ENCODE measurements at places on chromosomes 2 and 18.

- DNase-seq, result no peak
These were observed 29.8 kb downstream of the RNMT start for GRCh38 chr18:13756261-13756660.

GRCh38 chr2:46643493-46643892 is 164.1 kb downstream of the TMEM247 start:
- DNase-seq, result no peak

DNA sequence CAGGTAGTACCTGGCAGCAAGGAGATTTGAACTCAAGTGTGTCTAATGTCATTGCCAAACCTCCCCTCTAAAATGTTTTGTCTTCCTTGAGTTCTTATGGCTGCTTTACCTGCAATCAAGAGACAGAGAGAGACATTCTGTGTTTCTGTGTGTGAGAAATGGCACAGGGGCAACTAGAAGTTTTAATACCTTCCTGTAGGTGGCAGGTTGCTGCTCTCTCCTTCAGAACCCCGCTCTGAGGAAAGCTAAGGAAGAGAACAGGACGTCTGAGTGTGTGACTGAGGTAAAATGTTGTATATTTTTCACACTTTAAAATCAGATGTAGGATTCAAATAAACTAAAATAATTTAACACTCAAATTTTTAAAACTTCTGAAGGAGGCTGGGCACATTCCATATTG is 19.2 kb downstream of the DTNA start:
- no peak for DNase-seq

- no peak for DNase-seq
These were observed 1.6 kb downstream of the EHD3 start for GRCh38 chr2:31235504-31235902.

- DNase-seq, result no peak
These were observed 1.3 kb upstream of the LYPD1 start for GRCh38 chr2:132671151-132671835.

- no peak for DNase-seq
These were observed 134.5 kb downstream of the ASB1 start for GRCh38 chr2:238561230-238561629.

DNA sequence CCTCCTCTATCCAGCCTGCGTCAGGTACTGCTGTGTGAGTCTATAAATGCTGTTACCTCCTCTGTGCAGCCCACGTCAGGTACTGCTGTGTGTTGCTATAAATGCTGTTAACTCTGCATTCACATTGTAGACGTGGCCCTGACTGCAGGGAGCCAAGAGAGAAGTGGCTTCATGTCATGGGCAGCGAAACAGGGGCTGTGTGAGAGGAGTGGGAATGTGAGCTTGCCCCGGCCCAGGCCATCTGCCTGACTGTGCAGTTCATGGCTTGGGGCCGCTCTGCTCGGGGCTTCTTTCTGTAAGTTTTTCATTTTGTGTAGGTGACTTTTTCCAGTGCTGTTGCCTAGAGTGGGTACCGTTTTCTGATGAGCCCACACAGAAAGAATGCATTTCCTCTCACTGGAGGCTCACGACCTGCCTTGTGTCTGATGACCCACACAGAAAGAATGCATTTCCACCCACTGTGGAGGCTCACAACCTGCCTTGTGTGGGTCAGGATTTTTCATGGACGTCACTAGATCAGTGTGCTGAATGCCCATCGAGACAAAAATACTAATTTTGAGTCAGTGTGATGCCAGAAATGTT is 104.5 kb downstream of the SNTG2 start:
- no peak for DNase-seq

DNA sequence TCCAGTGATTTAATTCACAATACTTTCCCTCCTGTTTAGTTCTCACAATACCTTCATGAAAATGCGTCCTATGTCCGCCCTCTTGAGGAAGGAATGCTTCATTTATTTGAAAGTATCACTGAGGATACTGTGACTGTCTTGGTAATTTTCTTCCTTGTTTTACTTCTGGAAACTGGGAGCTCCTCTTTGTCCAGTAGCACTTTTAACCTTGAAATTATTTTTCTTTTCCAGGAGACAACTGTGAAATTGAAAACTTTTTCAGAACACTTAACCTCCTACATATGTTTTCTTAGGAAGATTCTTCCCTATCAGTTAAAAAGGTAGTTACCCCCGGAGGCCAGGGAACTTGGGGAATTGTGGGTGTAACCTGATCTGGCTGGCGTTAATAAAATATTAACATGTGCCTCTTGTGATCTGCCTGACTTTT is 58.9 kb upstream of the STON1 start:
- DNase-seq, result no peak

DNA sequence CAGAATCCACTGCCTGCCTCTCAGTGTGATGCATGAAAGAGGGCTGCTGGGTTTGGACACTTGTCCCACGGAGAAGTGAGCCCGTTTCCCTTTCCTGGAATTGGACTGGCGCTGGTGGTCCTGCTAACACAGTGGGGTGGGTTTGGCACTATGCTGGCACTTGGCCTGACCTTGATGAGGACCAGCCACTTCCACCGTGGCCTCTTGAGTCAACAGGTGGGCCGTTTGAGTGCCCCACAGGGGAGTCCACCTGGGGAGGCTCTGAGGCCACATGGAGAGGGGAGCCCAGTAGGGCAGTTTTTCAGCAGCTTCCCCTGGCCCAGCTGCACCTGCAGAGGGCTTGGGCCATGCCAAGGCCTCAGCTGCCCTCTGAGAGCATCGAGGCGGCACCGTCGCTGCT is 56.5 kb downstream of the MBP start:
- DNase-seq, result no peak

GRCh38 chr2:34069604-34070003 is 470.5 kb upstream of the FAM98A start:
- no peak for DNase-seq

DNA sequence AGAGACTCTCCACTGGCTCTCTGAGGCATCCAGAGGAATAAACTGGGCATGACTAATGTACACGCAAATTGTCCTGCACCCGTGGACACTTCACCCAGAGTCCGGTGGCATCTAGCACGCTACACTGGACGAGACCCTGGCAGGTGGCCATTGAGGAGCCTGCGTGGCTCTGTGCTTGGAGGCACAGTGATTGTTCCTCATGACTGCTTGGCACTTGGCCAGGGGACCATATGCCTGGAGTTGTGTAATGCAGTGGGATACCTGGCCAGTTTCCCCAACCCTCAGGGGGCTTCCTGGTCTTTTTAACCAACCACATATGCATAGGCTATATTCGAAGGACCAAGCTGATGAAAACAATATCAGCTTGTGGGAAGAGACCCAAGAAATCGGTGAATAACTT is 66.6 kb downstream of the MTCL1 start:
- DNase-seq, result no peak

DNA sequence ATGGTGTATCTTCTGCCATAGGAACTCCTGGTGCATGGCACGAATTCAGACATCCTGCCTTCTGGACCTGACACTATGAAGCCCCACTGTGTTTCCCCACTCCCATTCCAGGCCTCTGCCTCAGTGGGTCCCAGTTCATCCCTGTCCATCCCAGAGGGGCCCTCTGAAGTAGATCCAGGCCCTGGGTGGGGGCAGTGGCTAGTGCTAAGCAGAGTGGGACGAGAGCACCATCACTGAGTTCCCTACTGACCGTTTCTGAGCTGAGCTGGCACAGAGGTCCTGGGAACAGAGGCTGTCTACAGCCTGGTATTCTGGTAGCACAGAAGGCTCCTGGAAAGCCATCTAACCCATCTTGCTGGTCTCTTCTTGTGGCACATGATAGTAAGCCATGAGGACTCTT is 54.0 kb downstream of the ATOH8 start:
- no peak for DNase-seq

DNA sequence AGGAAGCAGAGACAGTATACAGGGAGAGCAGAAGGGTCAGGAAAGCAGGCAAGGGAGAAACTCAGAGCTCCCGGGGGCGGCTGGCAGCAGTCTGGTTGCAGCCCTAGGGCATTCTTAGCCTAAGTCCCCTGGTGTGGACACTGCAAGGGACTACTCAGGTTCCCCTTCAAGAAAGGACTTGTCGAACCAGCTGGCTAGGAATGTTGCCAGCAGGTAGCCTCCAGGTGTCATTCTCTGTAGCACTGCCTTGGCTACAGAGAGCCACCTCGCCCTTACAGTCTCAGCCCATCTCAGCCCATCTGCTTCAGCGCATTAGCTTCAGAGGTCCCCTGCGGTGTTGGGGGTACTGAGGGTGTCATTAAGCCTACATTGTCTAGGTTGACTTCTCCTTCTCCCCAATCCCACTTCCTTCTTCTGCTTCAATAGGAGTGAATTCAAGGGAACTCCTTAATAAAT is 11.3 kb upstream of the TMSB10 start:
- DNase-seq, result no peak

GRCh38 chr2:74554820-74555531 is 456 bp downstream of the DOK1 start:
- DNase-seq, result peak; percentile 28

DNA sequence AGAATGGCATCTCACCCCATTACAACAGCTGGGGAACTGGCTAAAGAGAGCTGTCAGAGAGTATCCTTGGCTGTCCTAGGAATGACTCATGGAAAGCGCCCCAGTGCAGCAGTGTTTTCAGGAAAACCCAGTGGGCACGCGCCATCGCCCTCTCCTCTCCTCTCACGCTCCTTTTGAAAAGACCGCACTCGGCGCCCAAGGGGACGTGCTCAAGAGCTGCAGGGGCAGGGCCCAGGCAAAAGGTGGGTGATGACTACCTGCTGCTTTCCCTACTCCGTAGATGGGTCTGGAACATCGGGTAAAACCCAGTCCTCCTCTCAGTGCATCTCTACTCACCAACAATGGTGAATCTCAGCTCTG is 68.1 kb downstream of the EMILIN2 start:
- no peak for DNase-seq

- no peak for DNase-seq
These were observed 80.9 kb downstream of the AQP4 start for GRCh38 chr18:26784599-26784998.

- no peak for DNase-seq
These were observed 11.6 kb upstream of the GREB1L start for GRCh38 chr18:21230436-21230835.

DNA sequence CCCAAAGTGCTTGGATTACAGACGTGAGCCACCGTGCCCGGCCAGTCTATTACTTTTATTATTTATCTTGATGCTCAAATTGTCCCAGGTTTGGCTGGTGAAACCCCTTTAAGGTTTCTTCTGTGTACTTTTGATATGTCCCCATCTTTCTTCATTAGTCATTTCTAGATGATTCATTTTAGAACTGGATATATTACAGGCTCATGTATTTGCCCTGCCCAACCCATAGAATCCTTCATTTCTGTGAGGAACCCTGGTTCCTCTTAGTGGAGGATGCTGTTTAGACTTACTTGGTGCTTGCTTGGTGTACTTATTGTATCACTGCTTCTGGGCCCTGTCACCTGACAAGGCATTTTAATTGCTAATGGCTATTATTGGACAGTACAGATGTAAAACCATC is 40.1 kb downstream of the KCMF1 start:
- no peak for DNase-seq

DNA sequence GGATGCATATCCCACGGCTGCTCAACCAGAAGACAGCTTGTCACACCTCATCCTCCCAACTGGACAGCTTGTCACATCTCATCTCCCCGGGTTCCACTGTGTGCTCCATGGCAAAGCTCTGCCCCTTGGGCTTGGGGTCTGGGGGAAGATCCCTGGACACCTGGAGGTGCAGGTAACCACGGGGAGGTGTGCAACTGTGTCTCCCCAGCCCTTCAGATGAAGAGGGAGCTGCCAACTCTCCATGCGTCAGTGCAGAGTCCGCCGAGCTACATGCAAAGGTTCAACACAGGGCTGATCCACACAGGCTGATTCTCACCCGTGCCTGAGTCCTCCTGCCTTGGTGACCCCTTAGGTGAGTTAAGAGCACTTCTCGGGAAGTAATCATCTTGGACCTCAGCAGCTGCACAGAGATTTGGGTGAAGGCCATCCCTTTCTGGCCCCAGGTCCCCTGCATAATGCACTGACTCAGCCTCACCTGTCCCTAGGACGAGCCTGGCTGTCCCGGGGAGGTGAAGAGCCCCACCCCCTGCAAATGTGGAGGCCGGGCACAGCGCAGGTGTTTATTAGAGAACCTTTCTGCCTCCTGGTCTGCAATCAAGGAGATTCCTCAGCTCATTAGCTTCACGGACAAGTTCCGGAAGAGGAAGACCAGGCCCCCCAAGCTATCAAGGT is 157.9 kb downstream of the PXDN start:
- no peak for DNase-seq

DNA sequence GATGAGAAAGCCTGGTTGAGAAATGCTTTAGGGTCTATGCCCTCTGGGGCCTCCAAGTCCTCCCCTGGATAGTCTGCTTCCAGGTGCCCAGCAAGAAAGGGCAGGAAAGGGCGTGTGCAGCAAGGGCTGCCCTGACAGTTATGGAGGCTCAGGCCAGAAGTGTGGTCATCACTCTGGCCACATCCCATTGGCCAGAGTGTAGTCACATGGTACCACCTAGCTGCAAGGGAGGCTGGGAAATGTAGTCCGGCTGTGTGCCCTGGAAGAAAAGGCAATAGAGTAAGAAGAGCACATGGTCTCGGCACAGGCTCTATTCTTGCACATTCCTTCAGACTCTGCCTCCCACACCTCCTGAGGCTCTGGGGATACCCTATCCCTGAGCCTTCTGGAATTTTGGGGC is 35.7 kb downstream of the ODC1 start:
- DNase-seq, result no peak

- DNase-seq, result no peak
These were observed 34.4 kb downstream of the MTA3 start for GRCh38 chr2:42602876-42603219.

- no peak for DNase-seq
These were observed 45.1 kb downstream of the DHX57 start for GRCh38 chr2:38830526-38831159.

- no peak for DNase-seq
These were observed 143.5 kb downstream of the TCF4 start for GRCh38 chr18:55444536-55444935.

- no peak for DNase-seq
These were observed 17.9 kb upstream of the TEX51 start for GRCh38 chr2:126880817-126881216.

- no peak for DNase-seq
These were observed 17.7 kb downstream of the PRKAG3 start for GRCh38 chr2:218813771-218814460.

DNA sequence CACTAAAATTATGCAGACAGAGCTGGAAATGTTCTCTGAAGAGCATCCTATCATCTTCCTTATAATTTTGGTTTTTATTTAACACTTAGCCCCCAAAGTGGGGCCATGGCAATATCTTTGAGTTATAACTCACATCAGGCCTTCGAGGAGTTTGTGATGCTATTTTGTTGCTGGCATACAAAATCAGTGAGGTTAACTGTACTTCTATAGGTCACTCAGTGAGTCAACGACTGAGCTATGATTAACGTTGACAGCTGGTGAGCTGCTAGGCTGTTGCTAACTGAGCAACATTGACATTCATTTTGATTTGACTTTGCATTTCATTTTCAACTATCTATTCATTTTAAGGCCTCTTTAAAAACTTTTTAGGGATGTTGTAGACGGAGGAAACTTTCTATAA is 50.0 kb downstream of the GPD2 start:
- no peak for DNase-seq

DNA sequence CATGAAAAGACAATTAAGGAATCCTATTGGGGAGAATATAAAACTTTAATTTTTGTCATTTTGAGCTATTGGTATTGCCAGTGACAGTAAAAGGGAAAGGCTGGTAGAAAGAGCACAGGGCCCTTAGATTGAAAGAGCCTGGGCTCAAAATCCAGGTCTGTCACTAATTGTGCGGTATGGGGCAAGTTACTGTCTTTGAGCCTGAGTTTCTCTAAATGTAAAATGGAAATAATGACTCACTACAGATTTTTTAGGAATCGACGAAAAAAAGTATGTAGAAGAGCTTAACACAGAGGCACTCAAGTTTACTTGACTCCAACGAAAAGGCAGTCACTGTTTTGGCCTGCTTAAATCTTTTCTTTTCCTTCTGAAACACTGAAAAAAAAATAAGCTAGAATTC is 7.0 kb downstream of the NDUFV2 start:
- DNase-seq, result no peak

All from activated CD4-positive, alpha-beta T cell treated with anti-CD3 and anti-CD28 coated beads, Interleukin-2, amount 50 U/mL, for 4 hours (primary cell).